ENCODE measurements at places on chromosomes 3 and 15.
A peak's percentile ranks its signal among the peaks of the same experiment; 100 is the strongest.

GRCh38 chr3:13843351-13843750 is 36.5 kb downstream of the WNT7A start:
- no peak for DNase-seq

DNA sequence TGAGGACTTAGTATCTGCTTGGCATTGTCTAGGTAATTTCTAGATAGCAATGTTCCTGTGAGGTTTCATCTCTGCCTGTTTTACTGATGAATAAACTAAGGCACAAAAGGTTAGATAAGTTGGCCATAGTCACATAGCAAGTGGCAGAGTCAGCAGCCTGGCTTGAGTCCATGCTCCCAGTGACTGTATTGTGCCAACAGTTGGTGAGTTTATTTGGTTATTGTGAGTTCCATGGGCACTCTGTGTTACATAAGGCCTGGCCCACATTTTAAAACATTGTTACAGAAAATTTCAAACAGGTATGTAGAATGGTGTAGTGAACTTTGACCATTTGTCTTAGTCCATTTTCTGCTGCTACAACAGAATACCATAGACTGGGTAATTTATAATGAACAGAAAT is 15.2 kb downstream of the MCM2 start:
- no peak for DNase-seq

DNA sequence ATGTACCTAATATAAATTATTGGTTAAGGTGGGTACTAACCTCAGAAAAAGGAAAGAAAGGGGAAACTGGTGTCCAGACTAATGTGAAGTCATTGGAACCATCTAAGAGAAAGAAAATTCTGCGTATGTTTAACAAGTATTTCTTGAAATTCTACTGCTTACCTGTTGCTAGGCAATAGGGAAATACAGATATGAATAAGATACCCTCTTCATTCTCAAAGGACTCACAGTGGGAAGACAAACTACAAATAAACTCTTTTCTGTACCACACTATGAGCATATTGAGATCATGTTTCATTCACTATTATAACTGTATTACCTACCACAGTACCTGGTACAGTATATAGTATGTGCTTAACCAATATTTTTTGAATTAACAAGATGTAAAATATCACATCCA is 140.5 kb upstream of the MLF1 start:
- DNase-seq: no peak

DNA sequence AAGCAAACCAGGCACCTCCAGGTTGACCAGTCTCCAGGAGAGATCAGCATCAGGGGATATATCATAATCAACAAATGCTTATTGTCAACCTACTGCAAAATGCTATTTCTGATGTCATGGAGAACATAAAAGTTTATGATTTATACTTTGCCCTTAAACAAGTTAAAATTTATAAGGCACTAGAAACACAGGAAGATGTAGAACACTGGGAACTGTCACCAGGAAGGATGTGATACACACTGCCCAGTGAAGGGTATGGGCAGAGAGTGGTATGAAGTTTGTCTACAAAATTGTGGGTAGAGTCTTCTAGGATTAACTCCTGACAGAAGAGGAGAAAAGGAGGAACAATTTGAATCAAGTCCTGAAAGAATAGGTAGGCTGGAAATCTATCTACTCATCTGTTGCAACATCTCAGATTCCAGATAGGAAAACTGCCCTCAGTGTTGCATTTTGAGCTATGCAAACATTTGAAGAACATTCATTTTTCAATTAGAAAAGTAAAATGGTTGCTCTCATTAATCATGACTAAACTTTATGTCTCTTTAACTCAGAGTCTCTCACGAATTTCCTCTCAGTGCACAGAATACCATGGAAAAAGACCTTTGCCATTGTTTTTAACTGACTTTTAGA is 105.9 kb upstream of the SKOR1 start:
- no peak for DNase-seq

DNA sequence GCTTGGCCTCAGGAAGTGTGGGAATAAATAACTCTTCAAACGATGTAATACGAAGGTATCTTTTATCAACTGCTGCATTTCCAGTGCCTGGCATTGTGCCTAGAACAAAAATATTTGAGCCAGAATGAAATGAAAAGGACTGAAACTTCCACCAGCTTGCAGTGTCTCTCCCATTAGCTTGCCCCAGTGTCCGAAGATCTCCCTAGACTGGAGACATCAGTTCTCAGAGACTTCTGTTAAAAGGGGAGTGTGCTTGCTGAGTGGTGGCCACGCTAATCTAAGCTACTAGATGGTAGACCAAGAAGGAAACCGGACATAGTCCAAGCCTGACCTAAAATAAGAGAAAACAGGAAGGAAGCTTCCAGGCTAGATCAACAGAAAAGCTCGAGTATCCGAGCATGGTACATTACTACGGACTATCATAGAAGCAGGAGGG is 28.6 kb downstream of the KCNAB1 start:
- DNase-seq: no peak

- no peak for DNase-seq
Observed at GRCh38 chr3:125280668-125281361, 68.3 kb upstream of the SLC12A8 start.

DNA sequence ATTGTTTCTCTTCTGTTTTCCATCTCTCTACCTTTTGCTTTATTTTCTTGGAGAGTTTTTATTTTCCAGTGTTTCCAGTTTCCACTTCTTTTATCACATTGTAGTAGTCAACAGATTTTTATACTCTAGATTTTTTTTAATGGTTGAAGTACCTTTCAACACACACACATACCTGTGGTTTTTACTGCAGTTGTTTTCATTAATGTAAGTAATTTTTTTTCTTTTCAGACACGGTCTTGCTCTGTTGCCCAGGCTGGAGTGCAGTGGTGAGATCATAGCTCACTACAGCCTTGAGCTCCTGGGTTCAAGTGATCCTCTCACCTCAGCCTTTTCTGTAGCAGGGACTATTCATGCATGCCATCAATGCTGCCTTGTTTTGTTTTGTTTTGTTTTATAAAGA is 472.5 kb upstream of the SGO1 start:
- no peak for DNase-seq

DNA sequence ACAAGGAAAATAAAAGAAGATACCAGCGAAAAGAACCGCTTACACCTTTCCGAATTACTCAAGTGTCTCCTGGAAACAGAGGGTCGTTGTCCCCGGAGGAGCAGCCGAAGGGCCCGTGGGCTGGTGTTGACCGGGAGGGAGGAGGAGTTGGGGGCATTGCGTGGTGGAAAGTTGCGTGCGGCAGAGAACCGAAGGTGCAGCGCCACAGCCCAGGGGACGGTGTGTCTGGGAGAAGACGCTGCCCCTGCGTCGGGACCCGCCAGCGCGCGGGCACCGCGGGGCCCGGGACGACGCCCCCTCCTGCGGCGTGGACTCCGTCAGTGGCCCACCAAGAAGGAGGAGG is 325 bp downstream of the ALCAM start:
- peak; percentile 24 for DNase-seq

- no peak for DNase-seq
Observed at GRCh38 chr3:144104186-144104585, 132.6 kb downstream of the DIPK2A start.

DNA sequence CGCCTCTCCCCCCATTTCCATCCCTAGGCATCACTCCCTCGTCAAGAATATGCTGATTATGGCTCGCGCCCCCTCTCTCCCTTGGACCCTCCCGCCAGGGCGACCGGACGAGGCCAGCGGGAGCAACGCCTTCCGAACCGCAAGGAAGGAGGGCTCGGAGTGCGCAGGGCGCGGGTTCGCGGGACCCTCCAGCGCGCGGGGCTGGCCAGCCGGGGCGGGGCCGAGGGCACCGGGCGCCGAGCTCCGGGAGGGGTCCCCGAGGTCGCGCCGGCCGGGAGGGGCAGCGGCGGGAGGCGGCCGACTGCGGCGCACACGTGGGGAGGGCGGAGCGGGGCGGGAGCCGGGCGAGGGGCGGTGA is 483 bp downstream of the EHD4 start:
- no peak for DNase-seq

- no peak for DNase-seq
Observed at GRCh38 chr3:43221076-43221475, 65.3 kb upstream of the SNRK start.

DNA sequence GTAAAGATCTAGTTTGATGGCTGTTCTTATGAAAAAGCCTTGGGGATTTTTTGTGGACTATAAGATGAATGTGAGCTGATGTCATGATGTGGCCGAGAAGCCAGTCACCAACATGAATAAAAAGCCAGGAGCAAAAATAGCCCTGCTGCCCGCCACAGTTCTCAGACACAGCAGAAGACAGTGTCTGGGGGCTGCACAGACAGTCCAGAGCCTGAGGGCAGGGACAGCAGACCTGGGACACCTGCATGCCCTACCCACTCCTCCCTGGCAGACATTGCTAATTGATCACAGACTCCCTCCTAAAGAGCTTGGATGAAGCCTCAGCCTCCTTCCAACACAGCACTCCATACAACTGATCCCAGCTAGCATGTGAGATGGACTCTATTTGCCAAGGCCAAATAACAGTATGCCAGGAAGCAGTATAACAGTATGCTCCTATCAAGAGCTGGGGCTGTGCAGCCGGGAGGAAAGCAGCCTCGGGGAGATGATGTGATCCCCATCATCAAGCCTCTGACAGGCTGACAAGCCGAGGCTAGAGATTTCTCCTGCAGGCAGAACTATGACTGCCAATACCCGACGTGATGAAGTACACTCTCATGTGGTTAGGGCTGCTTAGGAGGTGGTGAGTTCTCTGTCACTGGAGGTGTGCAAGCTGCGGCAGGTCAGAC is 105.4 kb upstream of the RPL32 start:
- no peak for DNase-seq

- no peak for DNase-seq
Observed at GRCh38 chr3:177379045-177379444, 181.8 kb upstream of the TBL1XR1 start.

- no peak for DNase-seq
Observed at GRCh38 chr3:195073866-195074860, 196.8 kb downstream of the XXYLT1 start.

GRCh38 chr3:48974076-48974864 is 15.8 kb upstream of the P4HTM start:
- no peak for DNase-seq

GRCh38 chr3:177193688-177194268 is 3.5 kb downstream of the TBL1XR1 start:
- DNase-seq: no peak

DNA sequence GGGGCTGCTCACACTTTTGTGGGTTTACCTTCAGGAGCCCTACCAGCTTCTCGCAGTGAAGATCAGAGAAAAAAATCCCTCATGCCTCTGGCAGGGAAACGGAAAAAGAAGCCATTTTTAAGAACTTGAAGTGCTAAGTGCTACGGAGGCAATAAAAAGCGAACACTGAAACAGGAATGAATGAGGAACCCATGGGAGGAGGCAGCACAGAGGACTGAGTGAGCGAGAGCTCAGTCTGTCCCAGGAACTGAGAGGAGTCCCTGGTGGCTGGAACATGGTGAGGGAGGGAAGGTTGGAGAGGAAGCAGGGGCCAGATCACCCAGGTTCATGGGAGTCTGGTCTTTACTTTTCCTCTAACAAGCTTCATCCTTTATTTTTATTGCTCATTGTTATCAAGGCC is 228.1 kb upstream of the PROK2 start:
- DNase-seq: no peak

DNA sequence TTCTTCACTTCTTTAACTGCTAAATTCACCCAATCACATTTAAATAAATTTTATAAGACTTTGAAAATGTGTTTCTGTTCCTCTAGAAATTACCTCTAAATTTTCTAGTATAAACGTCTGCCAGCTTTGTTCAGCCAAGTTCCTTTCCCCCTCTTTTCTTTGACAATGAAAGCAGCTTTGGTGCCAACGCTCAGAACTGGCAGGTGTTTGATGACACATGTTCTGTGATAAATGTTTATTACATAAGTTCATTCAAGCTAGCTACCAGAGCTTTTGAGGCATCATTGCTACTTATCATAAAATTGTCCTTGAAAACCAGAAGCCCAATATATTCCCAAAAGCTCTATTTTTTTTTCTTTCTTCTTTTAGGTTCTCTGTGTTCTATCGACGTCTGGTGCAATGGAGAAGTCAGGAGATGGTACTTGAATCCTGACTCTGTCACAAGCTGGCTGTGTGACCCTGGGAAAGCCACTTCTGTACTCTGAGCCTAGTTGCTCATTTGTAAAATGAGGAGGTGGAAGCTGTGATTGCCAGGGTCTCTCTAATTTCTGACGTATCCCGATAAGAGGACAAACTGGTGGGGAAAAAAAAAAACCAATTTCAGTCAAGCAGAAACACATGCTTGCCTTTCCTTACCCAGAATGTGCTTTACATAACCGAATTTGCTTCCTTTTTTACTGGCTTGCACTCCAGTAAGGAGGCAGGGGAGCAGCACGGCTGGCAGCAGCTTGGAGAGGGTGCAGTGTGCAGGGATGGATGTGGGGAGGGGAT is 187.1 kb upstream of the LPP start:
- no peak for DNase-seq

- no peak for DNase-seq
Observed at GRCh38 chr3:33061782-33062181, 35.2 kb downstream of the GLB1 start.

GRCh38 chr3:193943200-193943599 is 192.7 kb upstream of the HES1 start:
- no peak for DNase-seq

DNA sequence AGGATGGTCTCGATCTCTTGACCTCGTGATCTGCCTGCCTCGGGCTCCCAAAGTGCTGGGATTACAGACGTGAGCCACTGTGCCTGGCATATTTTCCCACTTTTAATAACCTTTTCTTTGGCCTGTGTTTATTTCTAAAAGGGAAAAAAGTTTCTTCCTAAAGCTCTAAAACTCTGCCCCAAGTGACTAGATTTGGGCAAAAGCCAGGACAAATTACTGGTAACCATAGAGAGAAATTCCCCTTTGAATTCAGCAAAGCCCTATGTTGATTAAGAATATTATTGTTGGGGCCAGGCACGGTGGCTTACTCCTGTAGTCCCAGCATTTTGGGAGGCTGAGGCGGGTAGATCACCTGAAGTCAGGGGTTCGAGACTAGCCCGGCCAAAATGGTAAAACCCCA is 11.5 kb upstream of the TRPM7 start:
- DNase-seq: no peak

DNA sequence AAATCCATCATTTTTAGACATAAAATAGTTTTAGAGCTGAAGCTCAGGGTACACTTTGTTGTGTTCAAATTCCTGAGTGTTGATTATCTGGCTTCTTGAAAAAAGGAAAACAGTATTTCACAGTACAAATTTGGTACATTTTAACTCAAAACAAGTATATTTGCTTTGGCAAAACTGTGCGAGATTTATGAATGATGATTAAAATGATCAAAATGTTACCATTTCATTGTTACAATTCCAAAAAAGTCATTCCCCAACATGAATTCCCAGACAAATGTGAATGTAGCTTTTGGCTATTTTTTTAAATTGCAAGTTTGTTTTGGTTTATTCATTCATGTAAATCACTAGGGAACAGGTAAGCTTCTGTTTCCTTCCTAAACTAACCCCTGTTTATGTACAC is 347.4 kb upstream of the DCBLD2 start:
- DNase-seq: no peak

DNA sequence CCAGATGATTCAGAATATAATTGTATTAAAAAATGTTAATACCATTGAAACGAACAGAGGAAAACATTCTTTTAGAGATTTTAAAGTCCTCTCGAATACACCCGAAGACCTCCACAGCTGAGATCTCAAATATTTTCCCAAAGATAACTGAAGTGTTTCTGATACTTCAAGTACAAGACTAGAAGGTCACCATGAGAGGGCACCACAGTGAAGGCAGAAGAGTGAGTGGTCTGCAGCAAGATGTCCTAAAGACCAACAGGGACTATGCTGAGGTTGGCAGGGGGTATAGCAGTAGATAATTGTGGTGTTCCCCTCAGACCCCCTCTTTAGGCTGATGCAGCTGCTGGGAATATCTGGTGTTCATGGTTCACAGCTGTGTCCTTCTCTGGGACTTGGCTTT is 156.5 kb downstream of the PDCD6IP start:
- DNase-seq: no peak

All from activated T-helper 1 cell treated with anti-CD3 and anti-CD28 coated beads, Interleukin-12 subunit alpha, Interleukin-12 subunit beta, Interleukin-2, Interleukin-4 antibody, amounts not matched to agents 30 ng/mL and 10 ng/mL and 1 ng/mL, durations not matched to agents 14 hours and 24 hours and 36 hours (primary cell).